ENCODE measurements at places on chromosomes 4 and X.

DNA sequence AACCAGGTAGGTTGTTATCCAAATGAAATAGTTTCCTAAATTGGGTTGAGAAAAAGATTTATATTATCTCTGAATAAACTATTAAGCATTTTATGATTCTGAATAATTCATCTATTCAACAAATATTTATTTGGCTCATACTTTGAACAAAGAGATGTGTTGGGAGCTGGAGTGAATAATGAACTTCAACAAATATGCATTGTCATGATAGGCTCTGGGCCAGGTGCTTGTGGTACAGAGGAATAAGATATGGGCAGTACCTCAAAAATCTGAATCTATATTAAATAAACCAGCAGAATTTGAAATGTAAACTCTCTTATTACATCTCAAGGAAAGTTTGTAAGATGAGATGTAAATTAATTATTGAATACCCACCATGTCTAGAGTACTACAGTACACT is 75.7 kb upstream of the DCLK2 start:
- no peak for DNase-seq

GRCh38 chrX:93422693-93423092 is 250.7 kb downstream of the NAP1L3 start:
- DNase-seq, result peak; percentile 19

DNA sequence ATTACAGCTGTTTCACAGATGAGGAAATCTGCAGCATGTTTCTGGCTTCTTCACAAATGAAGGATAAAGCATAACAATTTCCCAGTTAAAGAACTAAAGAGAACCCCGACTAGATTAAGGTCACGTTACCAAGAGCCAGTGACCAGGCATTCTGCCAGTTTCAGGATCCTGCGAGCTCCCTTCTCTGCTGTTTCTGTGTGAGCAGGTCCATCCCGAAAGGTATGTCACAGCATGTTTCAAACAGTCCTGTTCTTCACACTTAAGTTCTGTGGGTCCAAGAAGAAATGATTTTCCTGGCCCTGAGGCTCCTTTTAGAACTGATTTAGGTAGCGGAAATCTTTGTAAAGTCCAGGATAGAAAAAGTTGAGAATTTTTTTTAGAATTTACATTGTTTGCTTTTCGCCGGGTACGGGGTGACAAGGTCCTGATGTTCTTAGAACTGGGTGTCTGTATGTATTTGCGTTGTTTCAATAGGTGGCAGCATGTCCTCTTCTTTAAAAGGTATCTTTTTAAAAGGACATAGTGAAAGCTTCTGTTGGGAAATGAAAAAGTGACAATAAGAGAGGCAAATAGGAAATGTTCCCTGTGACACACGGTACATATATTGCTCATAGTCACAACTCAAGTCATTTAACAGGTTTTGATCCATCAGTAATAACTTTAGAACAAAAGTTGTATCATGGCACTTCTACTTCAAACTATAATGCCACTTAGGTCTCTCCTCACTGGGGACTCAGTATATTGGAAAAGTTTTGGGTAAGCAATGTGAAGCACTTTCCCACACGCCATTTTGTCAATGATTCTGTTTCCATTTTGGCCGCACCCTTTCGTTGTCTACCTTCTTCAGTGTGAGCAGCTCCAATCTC is 18.4 kb downstream of the IL21 start:
- DNase-seq, result peak; percentile 8

DNA sequence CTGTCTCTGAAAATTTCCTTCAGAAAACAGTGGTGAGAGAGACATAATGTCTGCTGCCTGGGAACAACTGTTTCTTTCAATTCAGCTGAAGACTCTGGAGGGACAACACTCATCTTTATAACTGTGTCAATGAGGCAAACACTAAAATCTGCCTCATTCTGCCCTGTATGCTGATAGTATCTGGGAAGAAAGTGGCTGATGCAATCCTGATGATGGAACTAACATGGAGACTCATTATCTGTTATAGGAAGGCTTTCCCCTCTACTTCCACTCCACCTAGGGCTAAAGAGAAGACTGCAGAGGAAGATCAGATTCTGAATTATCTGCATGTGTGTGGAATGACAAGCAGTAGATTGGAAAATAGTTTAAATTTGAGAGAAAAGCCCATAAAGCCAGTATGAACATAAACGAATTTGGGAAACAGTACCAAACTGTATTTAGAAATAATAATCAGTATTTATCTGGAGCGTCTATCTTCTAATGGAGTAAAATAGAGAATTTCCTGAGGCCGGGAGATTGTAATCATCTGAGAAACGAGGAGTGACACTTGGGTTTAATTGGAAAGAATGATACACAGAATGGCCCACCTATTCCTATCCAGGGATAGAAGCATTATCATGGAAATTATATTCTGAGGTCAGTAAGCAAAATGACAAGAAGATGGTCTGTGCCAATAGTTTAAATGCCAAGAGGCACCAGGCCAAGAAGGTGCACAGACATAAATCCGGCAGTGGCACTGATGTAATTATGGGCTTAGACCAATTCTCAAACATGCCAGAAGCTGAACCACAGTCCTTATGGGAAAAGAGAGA is 85.4 kb downstream of the SHISA3 start:
- peak; percentile 31 for DNase-seq

- DNase-seq, result no peak
These were observed 17.7 kb upstream of the ELOVL6 start for GRCh38 chr4:110216129-110216528.

DNA sequence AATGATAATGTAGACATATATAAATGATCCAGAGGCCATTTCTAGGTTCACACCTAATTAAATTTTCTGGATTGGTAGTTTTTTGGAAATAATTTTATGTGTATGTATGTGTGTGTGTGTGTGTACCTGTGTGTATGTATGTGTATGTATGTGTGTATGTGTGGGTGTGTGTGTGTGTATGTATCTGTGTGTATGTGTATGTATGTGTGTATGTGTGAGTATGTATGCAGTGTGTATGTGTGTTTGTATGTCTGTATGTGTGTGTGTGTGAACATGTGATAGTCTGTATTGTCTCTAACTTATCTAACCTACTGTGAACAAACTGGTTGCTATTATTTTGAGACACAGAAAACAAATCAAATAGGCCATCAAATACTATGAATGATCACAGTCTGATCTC is 152.6 kb downstream of the COL25A1 start:
- DNase-seq, result no peak

GRCh38 chr4:24192018-24192641 is 302.3 kb upstream of the PPARGC1A start:
- DNase-seq, result no peak

GRCh38 chr4:29046781-29047180 is 1673.4 kb upstream of the PCDH7 start:
- no peak for DNase-seq

DNA sequence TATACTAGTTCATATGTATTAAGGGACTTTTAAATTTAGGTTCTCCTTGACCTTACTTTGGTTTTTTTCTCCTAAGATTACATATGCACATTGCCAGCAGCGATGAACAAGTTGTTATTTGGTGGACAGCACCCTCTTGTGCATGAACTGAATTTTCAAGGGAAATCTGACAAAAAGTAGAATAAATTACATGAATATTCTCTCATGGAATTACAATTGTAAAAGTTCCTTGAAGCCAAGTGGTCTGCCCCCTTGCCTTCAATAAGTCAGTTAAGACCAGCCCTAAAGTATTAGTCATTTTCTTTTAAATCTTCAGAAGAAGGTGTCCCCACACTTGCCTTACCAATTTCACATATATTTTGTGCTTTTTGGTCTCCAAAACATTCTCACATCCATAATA is 30.7 kb upstream of the SMARCA5 start:
- DNase-seq, result peak; percentile 25

DNA sequence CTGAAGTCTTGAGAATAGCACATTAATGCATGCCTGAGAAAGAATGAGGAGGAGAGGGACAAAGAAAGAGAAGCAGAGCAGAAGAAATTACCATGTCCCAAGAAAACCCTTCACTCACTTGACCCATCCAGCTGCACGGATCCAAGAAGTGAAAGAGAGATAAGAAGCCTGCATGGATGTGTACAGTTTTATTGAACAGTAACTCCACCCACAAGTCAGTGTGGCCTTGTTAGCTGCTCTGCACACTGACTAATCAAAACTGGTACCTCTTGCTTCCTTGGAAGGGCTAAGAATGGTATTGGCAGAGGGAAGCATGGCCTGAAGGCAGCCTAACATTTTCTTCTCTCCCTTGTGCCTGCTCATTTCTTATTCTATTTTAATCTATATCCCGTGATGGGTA is 163.9 kb downstream of the SLC7A11 start:
- no peak for DNase-seq

- no peak for DNase-seq
These were observed 50.0 kb downstream of the TET2 start for GRCh38 chr4:105196523-105197145.
